Stimulated activated CD8-positive, alpha-beta memory T cell treated with anti-CD3 and anti-CD28 coated beads, Interleukin-4, amount 100 ng/mL, for 48 hours (primary cell): ENCODE measurements at places on chromosomes 1 and 21.
A peak's percentile ranks its signal among the peaks of the same experiment; 100 is the strongest.

- DNase-seq = no peak
Measured at GRCh38 chr1:47241114-47242113, 9.4 kb upstream of the TAL1 start.

- DNase-seq = no peak
Measured at GRCh38 chr21:39610703-39611102, 2.0 kb upstream of the B3GALT5 start.

DNA sequence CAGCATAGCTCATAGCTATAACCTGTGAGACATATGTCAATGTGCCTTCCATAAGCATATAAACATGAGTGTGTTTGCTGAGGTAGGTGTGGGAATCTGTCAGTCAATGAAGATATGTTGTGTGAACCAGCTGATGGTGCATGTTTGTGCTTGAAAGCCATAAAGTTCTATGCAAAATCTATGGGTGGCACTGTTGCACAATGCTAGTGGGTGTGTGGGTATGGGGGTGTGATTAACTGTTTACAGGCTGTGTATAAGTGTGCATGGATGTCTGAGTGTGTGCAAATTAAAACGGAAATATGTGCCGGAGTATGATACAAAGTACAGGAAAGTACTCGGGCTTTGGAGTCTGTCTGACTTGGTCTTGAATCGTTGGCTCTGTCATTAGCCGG is 1.0 kb upstream of the ATP2B4 start:
- DNase-seq = peak; percentile 55

DNA sequence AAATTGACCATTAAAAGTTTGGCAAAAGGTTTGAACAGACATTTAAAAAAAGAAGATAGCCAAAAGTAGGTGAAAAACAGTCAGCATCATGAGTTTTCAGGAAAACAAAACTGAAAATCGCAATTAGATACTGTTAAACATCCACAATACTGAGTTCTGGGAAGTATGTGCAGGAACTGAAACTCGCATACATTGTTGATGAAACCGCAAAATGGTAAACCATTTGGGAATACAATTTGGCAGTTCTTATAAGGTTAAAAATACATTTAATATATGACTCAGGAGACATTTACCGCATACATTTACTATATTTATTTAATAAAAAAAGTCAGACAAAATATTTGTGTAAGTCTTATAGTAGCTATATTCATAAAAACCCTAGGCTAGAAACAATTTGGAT is 393.2 kb downstream of the COL11A1 start:
- no peak for DNase-seq

GRCh38 chr1:6087377-6087772 is 41.7 kb downstream of the KCNAB2 start:
- DNase-seq = no peak
